ENCODE measurements at places on chromosomes 1 and 21. TPM values are rescaled to one million over a fixed set of nuclear protein-coding genes. Genes with fewer than 3 reads are reported as not detected.

Gene PAQR6
- total RNA-seq: 1.3 TPM

Gene OR2T8
- not detected for total RNA-seq

Gene TMEM125
- 39.1 TPM for total RNA-seq

Gene TCHHL1
- not detected for total RNA-seq

Gene ARHGEF16
- total RNA-seq: 8.2 TPM

Gene RXFP4
- total RNA-seq: not detected

Gene CFHR4
- total RNA-seq: 0.35 TPM

Gene LEPR
- total RNA-seq: 1.3 TPM

Gene RASAL2
- 5.0 TPM for total RNA-seq

Gene SLC6A17
- total RNA-seq: 0.57 TPM

Gene IL20
- not detected for total RNA-seq

DNA sequence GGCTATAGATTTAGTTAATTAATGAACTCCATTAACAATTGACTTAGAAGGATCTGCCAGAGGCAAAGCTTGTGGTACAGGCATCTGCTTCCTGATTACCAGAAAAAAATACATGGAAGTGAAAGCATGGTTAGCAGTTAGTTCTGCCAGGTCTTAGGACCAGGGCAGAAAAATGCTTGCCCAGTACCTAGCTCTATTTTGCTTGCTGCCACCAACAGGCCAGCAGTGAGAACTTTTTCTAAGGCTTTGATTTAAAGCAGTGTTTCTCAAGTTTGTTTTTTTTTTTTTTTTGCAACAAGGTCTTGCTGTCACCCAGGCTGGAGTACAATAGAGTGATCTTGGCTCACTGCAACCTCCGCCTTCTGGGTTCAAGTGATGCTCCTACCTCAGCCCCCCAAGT lies 16.4 kb upstream of the MTF1 start:
- no peak for DNase-seq

DNA sequence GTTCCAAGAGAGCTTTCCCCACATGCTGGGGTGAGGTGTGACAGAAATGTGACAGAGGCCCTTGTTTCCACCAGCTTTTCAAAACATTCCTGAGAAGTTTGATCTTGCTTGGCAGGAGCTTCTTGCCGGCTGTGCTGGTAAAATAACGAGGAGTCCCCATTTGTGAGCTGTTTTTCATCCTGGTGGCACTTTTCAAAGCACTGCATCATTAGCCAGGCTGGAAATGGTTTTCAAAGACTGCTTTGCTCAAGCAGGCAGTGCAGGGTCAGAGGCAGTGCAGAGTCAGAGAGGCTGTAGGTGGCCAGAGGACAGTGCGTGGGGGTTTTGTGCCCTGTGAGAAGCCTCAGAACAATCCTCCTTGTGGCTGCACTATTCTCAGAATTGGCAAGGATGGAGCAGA lies 75.8 kb upstream of the KCNA3 start:
- no peak for DNase-seq

DNA sequence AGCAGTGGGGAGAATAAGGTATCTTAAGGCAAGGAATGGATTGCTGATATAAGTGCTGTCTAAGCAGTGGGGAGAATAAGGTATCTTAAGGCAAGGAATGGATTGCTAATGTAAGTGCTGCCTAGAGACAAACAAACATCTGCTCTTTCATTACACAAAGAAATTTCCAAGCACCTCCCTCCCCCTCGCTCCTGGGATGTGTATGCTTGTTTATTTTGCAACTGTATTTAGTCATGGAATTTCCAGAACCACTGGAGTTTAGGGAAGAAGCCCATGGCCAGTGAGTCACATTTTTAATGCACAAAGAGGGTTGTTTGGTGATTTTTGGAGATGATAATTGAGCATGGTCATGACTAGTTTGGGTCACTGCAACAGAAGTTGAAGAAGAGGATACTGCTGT lies 21.5 kb downstream of the PDPN start:
- DNase-seq: no peak

- no peak for DNase-seq
Observed at GRCh38 chr1:118381197-118381869, 196.3 kb upstream of the SPAG17 start.

DNA sequence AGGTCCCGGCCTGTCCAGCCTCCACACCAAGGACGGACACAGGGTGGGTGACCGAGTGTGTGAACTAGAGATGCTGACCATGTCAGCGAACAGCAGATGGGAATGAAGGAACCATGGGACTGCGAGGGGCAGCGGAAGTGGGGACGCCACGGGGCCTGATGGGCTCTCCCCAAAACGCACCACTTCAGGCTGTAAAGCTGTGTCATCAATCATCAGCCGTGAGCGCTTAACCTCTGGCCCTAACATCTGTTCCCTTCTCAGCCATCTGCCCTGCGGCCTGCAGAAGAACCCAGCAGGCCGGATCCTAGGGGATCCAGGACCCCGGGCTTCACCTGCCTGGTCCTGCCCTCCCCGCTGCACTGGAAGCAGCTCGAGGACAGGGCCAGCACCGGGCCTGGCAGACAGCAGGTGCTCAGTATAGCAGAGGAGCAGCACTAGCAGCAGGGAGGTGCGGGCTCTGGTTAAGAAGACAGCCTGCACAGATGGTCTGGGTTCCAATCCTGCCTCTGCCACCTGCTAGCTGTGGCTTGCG lies 58.7 kb downstream of the DMRTB1 start:
- no peak for DNase-seq

DNA sequence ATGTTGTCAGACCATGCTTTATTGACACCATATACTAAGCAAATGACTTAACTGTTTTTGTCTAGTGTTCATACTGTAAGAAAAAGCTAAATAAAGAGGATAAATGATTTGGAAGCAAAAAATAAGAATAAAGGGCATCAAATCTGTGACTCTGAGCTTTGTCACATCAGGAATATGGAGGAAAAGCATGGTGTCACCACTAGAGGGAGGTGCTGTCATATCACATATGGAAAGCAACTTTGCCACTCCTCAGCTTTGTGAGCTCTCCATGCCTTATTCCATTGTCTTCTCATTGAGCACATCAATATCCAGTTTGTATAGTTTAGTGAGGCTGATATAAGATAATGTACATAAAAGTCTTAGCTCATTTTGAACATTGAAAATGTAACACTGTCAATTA lies 20.8 kb upstream of the GBP1 start:
- DNase-seq: no peak

DNA sequence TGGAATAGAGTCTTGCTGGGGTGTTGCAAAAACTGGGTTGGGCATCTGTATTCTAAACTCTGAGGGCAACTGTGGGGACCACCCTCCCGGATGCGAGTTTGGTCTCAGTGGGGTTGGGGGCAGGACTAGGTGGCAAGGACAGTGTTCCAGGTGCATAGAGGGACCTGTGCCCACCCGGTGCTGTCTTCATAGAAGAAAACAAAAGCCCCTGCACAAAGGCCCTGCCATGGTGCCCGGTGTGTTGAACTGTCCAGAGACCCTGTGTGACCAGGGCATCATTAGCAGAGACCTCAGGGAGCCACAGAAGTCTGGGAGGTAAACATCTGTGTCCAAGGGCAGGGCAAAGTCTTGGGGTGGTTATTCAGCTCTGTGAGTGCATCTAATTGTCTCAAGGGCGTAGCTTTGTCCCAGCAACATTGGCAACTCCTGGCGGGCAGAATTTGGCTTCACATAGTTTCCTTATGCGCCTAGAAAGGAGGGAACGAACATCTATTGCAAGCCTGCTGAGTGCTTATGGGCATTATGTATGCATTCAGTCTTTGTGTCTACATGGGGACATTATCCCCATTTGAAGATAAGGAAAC lies 72.2 kb upstream of the IFFO2 start:
- DNase-seq: peak; percentile 7

DNA sequence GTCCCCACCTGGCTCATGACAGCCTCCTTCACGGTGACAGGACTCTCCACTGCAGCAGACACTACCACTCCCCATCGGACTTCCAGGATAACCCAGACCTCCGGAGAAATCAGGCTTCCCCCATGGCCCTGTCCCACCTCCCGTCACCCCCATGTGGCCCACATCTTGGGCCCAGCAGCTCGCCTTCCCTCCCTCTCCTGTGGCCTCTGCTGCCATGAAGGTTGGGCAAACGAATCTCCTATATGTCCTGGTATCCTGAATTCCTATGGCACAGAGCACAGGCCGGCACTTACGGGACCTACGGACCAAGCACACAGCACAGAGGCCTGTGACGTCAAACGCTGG lies 82.0 kb downstream of the NPHP4 start:
- DNase-seq: no peak

DNA sequence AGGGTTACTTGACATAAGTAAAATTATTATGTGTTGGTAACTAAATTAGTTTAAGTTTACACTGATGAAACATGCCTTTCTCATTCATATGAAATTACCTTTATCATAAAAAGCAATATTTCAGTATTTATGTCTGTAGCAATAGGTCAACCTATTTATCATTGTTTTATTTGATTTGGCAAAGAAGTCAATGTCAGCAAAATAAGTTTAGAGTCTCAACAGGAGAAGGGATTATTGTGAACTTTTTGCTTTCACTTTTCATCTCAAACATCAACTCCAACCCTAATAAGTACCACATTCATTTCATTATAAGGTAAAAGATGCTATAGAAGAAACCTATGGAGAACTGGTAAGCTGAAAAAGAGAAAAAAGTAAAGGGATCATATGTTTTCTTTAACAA lies 1015.4 kb upstream of the ADGRL4 start:
- no peak for DNase-seq

DNA sequence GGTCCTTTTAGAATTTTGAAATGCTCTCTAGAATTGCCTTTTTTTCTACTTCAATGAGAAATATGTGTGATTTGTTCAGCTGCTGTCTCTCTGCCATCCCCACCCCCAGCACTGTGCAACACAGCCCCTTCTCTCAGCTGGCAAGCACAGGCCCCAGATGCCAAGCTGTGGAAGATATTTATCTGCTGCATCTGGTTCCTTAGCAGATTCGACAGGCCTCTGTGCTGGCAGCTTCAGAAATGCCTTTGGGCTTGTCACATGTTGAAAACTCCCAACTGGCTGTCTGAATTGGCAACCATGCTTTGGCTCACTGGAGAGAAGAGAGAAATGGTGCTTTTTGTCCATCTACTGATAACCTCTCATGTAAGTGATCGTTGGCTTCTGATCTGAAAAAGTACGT lies 206.7 kb upstream of the C1orf87 start:
- no peak for DNase-seq

DNA sequence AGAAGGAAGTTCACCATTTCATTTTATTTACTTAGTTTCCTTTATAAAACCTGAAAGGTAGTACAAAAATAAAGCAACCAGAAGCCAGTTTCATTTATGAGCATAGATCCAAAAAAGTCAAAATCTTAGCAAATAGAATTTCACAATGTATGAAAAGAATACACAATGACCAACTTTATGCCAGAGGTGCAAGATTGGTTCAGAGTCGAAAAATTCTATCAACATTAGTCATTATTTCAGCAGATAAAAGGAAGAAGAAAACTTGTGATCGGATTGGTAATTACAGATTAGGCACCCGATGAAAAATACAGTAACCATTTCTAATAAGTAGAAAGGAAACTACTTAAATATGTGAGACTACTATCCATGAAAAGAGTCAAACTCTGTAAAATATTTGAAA lies 89.1 kb downstream of the ITSN1 start:
- DNase-seq: no peak

DNA sequence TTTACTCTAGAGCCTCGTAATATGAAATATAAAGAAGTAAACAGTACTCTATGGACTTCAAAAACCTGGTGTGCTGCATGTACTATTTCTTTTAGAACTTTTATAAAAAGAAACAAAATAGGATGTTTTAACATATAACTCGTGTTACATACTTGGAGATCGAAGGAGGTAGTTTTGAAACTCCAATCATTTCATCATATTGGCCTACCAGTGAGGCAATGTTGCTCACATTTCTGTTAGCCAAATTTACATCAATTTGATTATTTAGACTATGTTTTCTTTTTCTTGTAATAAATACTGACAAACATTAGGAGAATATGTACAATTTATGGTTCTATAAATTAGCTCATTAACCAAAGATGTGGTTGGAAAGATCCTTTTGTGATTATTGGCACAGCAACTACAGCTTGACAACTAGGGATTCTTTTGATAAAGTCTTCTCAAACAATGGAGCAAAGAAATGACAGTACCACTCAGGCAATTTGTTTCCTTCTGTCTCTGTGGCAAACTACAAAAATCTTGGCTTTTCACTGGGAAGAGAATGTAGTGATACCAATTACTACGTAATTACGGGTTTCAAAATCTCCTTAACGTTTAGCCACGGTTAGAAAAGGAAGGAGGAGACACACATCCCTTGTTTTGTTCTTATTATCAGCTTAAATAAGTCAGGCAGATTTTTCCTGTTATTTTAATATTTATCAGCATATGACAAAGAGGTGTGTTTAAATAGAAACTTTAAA lies 266.6 kb upstream of the SGIP1 start:
- no peak for DNase-seq

GRCh38 chr1:84797603-84798002 lies 95.4 kb downstream of the LPAR3 start:
- no peak for DNase-seq

DNA sequence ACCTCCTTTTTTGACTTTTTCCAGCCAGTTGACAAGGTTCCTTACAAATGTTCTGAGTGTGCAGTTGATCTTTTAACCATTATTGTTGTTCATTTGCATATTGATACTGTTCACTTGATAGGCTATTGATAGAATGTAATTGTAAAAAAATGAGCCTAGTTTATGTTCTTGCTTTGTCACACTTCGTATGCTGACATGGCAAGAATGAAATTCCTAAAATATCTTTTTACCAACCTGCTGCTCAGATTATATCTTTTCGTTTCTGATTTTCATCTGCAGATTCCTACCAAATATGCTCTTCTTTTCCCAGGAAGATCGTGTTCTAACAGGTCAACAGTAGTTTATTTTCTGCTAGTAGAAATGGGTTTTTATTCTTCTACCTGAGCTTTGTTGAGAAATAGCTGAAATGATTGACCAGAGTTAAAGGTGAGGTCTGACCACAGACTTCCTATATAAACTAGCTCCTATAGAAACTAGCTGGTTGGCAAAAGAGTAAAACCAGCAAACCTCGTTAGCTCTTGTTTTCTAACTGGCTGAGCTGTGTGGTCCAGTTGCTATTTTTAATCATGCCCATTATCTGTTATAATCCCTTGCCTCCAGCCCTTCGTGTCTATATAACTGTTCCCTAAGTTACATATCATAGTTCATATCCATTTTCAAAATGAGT lies 174.8 kb downstream of the HS2ST1 start:
- no peak for DNase-seq
